NCI-H510A treated with DMSO at 0.1 percent for 48 hours (cell line): ENCODE measurements at places on chromosomes 6 and 20.

DNA sequence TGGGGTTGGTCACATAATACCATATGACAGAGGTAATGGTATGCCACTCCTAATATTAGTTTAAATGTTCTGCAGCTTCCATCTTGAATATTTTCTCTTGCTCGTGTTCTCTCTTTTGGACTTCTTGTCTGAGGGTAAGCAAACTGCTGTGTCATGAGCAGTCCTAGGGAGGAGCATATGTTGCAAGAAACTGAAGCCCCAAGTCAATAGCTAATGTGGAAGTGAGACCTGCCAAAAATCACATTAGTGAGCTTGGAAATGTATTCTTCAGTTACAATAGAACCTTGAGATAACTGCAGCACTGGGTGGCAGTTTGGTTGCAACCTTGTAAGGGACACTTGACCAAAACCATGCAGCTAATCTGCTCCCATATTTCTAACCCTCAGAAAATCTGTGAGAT is 178.2 kb upstream of the IMPG1 start:
- DNase-seq = no peak

DNA sequence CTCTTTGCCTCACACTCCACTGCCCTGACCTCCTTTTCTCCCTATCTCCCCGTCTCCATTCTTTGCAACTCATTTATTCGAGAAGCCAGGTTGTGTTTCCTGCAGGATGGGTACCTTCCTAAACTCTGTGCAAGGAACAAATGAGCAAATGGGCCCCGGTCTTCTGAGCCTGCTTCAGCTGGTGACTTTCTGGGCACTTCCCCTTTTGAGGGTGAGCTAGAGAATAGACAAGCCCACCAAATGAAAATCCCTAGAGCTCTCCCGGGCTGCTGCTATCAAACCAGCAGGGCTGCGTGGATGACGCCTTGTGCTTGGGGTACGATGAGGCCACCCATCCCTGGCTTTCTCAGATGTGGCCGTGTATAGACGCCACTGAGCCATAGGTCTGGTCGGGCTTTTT is 91.0 kb upstream of the FOXA2 start:
- no peak for DNase-seq

GRCh38 chr20:45008521-45009049 is 42.3 kb downstream of the STK4 start:
- no peak for DNase-seq

GRCh38 chr6:16305246-16305725 is 66.9 kb downstream of the GMPR start:
- DNase-seq = no peak

- no peak for DNase-seq
Observed at GRCh38 chr6:143970456-143971218, 37.4 kb downstream of the PLAGL1 start.

- no peak for DNase-seq
Observed at GRCh38 chr20:48482790-48483189, 345.0 kb downstream of the PREX1 start.

- peak; percentile 12 for DNase-seq
Observed at GRCh38 chr6:137811121-137811915, 55.7 kb upstream of the TNFAIP3 start.

GRCh38 chr6:36577301-36577700 is 16.9 kb upstream of the SRSF3 start:
- DNase-seq = no peak

GRCh38 chr6:137162692-137163306 is 10.6 kb downstream of the IL22RA2 start:
- DNase-seq = no peak

GRCh38 chr20:25466846-25467245 is 59.4 kb downstream of the GINS1 start:
- DNase-seq = no peak

GRCh38 chr20:25491446-25492038 is 84.1 kb downstream of the GINS1 start:
- no peak for DNase-seq

GRCh38 chr6:6723921-6724538 is 135.5 kb downstream of the LY86 start:
- DNase-seq = no peak

DNA sequence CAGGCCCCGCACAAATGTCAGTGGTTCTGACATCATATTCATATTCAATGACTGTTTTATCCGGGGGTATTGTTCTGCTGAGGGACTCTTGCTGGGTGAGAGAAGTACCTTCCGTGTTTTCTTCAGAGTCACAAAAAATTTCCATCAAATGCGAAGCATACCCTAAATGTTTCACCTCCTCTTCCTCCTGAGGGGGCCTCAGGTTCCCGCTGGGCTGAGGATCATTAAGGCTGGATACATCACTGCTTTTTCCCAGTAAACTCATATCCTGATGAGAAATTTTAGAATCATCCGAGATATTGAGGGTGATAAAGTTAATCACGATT is 42.8 kb downstream of the IL20RA start:
- DNase-seq = no peak

DNA sequence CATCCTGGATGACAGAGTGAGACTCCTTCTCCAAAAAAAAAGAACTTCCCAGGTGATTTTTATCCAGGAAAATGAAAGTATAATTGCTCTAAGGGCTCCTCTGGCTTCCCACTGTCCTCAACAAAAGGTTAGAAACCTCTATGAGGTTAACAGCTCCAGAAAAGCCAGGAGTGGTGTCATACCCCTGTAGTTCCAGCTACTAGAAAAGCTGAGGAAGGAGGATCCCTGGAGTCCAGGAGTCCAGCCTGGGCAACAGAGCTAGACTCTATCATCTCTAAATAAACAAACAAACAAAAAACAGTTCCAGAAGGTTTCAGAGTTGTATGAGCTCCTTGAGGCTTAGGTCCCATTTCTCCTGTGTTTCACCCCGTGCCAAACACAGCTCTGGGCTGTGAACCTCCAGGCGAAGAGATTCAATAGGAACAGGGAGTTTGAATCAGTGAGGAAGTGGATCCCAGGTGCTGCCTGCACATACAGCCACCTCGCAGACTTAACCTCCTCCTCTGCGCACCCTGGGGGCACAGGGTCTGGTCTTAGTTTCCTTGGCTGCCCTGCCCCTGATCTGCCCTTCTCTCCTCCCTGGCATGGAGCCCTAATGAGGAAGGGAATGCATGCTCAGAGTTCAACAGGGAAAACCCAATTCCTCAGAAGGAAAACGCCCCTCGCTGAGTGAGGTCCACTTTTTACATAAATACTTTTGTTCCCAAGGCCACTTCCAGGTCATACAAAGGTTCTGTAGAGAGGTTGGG is 31.0 kb downstream of the ZC3H12D start:
- no peak for DNase-seq

DNA sequence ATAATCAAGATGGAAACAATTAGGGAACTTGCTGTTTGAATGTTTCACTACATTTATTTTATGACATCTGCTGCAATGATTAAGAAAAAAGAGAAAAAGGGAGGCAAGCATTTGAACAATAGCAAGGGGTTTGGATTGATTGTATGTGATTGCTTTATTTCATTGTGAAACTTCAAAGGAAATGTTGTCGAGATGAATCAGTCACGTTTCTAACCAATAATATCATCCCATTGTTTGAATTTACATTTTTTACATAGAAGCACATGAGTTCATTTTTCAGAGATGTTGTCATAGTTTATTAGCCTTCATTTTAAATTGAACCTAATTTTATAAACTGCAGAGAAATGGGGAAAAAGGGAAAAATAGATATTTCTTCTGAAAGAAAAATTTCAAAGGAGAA is 572.0 kb downstream of the KIF16B start:
- no peak for DNase-seq

DNA sequence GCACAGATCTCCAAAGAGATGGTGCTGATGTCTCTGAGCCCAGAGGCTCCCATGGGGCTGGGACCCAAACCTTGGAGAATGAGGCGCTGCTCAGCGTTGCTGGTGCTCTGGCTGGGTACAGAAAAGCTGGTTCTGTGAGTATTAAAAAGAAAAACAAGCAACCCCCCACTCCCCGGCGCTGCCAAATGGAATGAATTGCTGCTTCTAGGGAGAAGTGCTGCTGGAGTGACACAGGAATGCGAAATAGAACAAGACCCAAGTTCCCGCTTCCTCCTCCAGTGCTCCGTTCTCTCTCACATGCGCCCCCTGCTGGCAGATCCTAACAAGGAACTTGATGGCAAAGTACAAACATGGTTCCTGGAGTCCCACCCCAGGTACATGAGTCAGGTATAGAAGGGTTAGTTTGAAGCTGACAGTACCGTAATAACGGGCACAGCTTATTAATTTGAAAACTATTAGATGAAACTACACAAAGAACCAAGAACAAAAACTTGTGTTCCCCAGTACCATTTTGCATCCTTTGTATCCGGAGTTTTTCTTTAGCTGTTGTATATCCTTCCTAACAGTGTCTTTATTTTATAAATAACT is 2.1 kb upstream of the DDX27 start:
- DNase-seq = peak; percentile 82

- no peak for DNase-seq
Observed at GRCh38 chr20:62716198-62716940, 7.7 kb downstream of the NTSR1 start.

- no peak for DNase-seq
Observed at GRCh38 chr6:38481851-38482250, 157.9 kb downstream of the BTBD9 start.

GRCh38 chr6:41275489-41275888 is 11.0 kb downstream of the TREM1 start:
- DNase-seq = no peak

GRCh38 chr6:44649365-44650025 is 262.0 kb downstream of the CDC5L start:
- DNase-seq = no peak

GRCh38 chr20:53964501-53965253 is 105.7 kb downstream of the BCAS1 start:
- DNase-seq = no peak

DNA sequence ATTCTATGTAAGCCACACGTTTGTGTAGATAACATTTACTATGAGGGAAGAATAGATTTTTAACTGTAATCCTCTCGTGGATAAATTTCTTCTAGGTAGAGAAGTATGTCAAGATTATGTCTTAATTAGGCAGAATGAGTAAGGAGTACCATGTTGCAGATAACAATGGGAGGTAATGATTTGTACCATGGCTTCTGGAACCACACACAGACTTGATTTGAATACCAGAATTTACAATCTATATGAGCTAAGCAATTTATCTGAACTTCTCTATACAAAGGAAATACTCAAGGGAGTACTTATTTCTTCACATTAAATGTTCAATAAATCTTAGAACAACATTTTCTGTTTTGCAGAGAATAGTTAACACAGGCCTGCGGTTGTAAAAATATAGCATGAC is 51.5 kb downstream of the RPS12 start:
- DNase-seq = no peak

GRCh38 chr6:53628354-53629119 is 37.0 kb downstream of the KLHL31 start:
- no peak for DNase-seq

DNA sequence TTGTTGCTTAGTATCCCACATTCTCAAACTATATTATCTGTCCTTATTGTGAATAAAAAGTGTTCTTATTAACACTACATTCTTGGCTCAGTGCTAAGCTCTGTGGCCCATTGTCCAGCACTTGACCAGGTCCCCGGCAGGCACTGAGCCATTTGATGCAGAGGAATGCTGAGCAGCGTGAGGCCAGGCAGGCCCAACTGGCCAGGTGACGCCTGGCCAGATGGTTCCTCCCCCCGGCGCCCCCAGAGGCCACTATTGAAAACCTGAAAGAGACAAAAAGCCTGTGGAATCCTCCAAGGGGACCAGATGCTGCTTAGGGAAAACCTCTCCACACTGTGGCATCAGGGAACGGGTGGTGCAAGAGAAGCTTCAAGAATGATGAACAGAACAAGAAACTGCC is 597.5 kb upstream of the JAG1 start:
- no peak for DNase-seq

GRCh38 chr20:24084281-24084680 is 95.7 kb upstream of the GGTLC1 start:
- no peak for DNase-seq

DNA sequence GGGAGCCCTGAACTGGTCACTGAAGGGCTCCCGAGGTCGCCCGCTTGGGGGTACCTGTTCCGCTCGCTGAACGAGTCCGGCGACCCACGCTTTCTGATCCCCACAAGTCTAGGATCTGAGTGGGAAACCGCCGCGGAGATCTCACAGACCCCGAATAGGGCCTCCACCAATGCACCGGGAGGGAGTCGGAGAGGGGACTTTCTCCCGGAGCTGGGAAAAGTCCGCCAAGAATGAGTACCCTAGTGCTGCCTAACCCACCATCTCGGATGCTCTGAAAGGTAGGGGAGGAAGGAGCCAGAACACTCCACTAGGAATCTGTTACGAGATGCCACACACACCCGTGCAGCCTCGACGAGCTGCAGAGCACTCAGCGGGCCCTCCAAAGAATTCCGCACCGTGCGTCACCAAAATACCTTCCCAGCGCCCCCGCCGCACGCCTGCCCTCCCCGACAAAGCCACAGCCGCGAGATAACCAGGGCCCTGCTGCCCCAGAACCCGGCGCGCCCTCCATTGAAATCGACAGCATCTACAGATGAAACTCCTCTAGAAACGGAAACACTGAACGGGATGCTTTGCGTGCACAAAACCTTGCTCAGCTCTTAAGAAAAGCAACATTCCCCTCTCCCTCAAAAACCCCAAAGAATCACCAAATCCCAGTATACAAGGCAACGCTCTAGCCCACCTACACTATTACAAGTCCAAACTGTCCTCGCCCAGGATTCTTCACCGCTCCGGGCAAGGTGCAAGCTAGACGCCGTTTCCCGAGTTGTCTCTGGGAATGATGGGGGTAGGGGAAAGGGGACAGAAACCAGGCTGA is 686 bp downstream of the COL12A1 start:
- DNase-seq = no peak

DNA sequence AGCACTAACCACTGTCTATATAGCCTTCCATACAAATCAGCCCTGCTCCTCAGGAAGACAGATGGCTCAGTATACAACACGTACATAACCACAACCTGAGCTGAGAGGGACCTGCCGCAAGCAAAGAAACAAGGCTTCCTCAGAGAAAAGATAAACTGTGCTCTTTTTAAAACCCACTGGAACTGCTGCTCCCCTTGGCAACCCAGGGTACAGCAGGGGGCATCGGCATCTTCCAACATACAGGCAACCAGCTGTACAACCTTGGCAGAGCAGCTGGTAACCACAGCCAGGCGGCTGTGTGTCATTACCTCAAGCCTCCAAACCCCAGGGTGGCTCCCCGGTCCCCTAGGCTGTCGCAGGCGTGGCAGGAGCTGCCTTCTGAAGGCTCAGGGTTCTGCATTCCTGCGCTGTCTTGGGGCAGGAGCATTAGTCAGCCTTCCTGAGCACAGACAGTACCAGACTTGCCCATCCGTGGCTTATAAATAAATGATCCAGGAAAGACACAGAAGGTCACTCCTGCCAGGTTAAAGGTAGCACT is 249.5 kb downstream of the ADGRG6 start:
- no peak for DNase-seq

DNA sequence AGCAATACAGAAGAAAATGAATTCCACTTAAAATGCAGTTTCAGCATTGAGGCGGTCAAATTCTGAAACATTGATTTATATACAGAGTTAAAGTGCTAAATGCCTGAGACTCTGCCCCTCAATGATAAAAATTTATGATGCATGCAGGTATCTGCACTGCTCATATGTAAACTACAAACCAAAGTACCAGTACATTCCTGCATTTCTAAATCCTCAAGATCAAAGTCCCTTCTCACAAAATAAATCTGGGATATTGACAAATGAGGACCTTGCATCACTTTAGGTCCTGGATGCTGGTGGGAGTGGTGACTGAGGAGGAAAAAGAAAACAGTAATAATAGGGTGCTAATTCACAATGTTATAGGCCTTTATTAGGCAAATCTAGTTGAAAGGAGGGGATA is 101.9 kb downstream of the FIG4 start:
- DNase-seq = no peak

GRCh38 chr6:159887146-159887545 is 3.6 kb upstream of the MAS1 start:
- DNase-seq = no peak
